ENCODE measurements at places on chromosomes 12 and 14.

DNA sequence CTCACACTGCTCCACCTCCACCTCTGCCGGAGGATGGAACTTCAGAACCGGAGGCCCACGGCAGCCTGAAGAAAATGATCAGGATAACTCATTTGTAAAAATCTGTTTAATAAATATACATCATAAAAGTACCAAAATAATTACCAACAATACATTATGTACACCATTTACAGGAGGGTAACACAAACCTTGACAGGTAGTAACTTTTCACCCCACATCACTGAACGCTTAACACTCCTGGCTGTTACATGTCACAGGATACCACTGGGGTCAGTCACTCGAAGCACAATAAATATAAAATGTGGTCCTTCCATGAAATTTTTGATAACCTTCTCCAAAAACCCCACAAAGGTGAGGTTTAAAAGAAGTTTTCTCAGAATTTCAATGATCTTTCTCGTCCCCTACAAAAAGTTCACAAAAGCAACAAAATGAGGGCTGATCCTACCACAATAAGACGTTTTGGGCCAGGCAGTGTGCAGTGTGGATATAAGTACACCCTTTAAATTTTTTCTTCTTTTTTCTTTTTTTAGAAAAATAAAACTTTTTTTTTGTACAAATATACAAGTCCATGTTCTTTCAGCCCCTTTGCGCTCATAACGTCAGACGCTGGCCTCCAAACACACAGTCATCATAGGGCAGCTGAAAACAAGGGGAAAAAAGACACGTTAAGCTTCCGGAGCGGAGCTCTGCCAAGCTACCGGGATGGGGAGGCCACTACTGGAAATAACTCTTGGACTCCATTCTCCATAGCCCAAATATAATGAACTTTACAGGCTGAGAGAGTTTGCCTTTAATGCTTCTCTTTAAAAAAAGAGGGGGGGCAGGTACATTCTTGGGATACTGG, 2.9 kb downstream of the NFKBIA start:
- DNase-seq, result peak; percentile 84

DNA sequence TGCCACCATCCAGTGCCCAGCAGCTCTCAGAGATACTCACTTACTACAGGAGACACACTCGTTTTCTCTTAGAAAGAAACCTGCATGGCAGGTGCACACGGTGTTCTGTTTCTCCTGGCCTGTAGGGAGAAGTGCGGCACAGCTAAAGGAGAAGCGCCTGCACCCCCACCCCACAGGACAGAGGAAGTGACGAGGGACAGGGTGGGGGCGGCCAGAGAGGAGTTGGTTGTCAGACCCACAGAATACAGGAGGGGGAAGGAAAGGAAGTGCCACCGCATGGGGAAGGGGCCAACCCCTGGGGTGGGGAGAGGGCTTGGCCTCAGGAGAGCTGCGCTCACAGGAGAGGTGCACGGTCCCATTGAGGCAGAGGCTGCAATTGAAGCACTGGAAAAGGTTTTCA, 8.8 kb downstream of the TNFRSF1A start:
- no peak for DNase-seq

GRCh38 chr14:95303552-95303951, 16.2 kb downstream of the CLMN start:
- DNase-seq, result no peak

DNA sequence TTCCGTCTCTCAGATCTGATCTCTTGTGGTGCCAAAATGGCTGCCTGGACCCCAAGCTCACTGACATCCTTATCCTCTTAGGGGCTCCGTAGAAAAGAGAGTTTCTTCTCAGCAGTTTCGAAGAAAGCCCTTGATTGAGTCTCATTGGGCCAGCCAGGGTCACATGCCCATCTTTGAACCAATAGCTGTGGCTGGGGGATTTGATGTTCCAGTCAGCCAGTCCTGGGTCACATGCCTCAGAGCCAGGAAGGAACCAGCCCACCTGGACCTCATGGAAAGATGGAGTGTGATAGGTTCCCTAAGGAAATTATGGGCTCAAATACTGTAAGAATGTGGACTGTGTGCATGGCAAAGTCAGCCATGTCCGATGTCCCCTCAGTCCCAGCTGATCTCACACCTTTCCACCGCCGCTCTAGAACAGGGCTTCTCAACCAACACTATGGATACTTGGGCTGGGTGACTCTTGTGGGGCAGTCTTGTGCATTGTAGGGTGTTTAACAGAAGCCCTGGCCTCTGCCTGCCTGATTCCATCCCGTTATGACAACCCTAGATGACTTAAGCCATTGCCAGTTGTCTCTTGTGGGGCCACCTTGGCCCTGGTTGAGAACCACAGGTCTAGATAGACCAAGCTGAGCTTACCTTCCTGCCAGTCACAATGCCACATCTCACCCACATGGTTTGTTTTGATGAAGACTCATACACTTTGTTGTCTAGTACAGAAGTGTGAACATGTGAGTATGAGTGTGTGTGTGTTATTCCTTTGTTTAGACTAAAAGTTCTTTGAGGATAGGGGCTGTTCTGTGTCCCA, 163.9 kb downstream of the ADGRD1 start:
- DNase-seq, result peak; percentile 19

- no peak for DNase-seq
These were observed 38.9 kb downstream of the GPR65 start for GRCh38 chr14:88043529-88044443.

- DNase-seq, result no peak
These were observed 132.8 kb downstream of the TTLL5 start for GRCh38 chr14:75793806-75794205.

- DNase-seq, result no peak
These were observed 146.5 kb downstream of the SRGAP1 start for GRCh38 chr12:63990828-63991547.

- DNase-seq, result no peak
These were observed 29.4 kb upstream of the ACTN1 start for GRCh38 chr14:69008421-69008884.

DNA sequence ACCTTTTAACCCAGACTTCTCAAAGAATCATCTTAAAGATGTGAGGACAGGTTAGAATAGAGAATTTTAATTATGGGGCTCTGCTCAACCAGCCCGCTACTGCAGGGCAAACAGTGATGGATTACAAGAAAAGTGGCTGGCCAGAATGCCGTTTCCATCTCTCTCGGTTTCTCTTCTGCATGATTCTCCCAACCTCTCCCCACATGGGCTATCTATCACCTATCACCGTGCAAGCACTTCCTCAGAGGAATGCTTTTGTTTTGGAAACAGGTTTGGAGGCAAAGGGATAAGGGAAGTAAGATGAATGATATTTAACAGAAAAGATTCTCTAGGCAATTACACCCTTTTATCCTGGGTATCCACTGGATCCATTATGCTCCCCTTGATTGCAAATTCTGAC, 37.4 kb upstream of the PHC1 start:
- DNase-seq, result no peak

DNA sequence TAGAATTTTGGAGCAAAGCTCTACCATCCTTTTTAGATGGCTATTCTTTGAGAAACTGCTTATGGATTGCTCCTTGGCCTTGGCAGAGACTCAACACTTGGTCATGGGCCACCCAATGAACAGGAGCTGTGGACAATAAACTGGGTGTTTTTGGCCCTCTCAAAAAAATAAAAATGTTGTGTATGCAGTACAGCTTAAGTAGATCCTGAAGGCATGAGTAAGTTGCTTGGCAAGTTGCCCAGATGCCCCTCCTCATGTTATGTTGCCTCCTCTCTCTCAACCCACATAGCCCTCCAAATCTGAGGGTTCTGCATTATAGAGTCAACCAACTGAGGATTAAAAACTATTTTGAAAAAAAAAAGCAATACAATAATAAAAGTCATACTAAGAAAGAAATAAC, 124.9 kb downstream of the ATP23 start:
- no peak for DNase-seq

GRCh38 chr12:29066011-29066588, 83.0 kb upstream of the FAR2 start:
- peak; percentile 23 for DNase-seq

DNA sequence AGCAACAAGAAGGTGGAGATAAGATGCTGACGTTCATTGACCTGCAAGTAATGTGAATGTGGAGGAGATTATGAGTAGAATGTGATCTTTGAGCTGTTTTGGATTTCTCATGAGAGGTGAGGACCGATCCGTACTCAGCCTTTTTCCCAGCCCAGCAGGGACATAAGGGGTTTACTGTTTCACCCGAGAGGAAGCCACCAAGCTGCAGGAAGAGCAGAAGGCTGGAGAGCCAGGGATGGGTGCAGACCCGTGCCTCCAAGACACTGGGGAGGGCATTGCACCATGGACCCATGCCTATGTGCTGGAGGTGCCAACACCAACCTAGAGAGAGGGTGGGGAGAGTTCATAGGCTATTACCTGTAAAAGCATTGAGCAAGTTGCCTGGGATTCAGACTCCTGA, 206.0 kb upstream of the DIO3 start:
- no peak for DNase-seq

DNA sequence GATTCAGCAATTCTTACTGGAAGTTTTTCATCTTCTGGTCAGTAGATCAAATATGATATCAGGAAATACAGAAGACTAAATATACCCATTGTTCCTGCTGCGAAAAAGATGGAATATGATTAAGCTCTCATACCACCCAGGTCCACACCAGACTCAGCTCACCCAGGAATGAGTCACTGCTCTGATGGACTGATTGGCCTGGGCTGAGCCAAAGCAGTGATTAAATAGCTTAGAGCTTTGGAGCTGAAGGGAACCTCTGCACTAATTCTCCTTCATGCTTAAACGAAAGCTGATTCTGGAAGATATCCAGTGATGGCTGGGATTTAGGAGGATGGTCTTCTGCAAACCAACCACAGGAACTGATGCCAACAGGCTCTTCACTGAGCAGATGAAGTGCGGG, 62.0 kb upstream of the SYT1 start:
- no peak for DNase-seq

GRCh38 chr12:23290627-23291330, 658.7 kb downstream of the SOX5 start:
- no peak for DNase-seq

DNA sequence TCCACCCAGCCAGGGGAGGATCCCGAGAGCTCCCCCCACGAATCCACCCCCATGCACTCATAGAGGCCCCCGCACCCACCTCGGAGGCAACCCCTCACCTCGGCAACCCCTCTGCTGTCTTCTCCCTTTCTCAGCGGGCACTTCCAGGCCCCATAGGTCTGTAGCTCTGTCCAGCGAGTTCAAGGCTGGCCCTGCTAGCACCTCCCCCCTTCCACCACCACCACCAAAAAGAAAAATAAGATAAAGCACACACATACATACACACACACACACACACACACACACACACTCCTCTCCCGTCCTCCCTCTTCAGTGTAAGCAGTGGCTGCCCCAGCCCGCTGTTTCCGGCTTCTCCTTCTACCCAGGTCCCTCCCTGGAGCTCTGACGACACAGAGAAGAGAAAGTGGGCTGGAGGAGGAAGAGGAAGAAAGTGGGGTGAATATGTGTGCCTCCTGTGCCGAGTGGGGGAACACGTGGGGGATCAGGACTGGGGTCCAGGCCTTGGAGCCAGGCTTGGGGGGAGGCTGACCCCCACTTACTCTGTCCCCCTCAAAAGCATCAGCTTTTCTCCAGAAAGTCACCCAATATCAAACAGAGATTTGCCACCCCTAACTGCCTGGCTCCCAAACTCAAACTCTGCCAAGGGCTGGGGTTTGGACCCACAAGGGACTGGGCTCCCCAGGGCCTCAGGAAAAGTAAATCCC, at the start of gene STAT6:
STAT6 (minus strand) TSS at position 332 of the 704 bp plus-strand sequence. CDS start 3,084 bp downstream, outside the sequence.
- peak; percentile 94 for DNase-seq

- DNase-seq, result no peak
These were observed 14.9 kb downstream of the EML1 start for GRCh38 chr14:99808154-99808505.

- DNase-seq, result no peak
These were observed 5.1 kb upstream of the B4GALNT1 start for GRCh38 chr12:57638096-57638495.

DNA sequence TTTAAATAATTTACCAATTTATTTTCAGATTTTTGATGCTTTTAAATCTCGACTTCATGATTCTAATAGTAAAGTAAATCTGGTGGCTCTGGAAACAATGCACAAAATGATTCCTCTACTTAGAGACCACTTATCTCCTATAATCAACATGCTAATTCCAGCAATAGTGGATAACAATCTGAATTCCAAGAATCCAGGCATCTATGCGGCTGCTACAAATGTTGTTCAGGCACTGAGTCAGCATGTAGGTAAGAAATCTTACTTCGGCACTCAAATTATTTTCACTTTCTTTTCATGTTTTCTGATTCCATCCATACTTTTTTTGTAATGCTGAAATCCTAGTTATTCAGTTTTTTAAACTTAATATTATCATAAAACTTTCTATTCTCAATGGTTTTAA, 15.5 kb upstream of the PRPF39 start:
- no peak for DNase-seq

DNA sequence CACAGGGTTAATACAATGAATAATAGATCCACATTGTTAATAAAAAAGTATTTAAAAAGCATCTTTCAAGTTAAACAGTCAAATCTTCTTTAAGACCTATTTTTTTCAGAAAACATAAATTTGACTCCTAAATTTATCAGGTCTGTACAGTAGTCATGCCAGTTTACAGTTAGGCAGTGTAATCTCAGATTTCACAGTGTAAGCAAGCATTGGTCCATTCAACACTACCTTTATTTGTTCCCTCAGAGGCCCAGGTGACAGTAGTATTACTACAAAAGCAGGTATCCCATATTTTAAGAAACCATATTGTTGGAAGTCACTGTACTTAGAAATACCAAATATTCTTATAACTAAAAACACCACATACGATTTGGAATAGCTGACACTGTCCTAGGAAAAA, 6.1 kb downstream of the ATP2B1 start:
- no peak for DNase-seq

DNA sequence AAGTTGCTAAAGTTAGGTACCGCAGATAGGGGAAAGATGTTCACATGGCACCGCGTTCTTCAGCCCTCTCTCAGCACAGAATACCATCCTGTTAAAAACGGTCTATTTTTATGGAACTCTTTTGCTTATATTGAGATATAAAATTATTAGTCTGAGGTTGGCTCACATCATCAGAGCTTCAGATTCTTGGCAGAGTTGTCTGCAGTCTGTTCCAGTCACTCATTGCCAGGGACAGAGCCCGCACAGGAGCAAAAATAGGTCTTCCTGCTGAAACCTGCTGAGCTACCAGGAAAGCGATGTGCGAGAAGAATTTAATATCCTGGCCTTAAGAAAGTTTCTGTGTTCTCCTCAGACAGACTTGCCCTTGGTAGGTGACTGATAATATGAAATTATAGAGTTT, 249.8 kb downstream of the VRK1 start:
- DNase-seq, result no peak

GRCh38 chr12:57609781-57610553, 1.3 kb upstream of the ARHGEF25 start:
- no peak for DNase-seq
